ENCODE measurements at places on chromosomes 2 and 18.

DNA sequence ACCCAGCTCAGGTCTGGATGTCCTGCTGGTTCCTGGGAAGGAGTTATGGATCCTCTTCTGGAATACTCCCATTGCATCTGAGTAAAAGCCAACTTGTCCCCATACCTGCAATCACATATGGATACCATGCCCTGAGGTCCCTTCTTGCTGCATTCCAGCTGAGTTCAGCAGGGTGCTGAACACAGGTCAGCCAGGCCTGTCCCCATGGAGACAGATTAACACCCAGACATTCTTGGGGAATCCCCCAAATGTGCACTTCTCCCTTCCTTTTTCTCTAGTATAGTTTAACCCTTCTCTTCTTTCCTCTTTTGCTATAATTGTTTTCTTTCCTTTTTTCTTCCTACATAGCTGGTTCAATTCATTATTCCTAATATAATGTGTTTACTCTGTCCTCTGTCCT lies 799.6 kb upstream of the HS6ST1 start:
- DNase-seq, result no peak

DNA sequence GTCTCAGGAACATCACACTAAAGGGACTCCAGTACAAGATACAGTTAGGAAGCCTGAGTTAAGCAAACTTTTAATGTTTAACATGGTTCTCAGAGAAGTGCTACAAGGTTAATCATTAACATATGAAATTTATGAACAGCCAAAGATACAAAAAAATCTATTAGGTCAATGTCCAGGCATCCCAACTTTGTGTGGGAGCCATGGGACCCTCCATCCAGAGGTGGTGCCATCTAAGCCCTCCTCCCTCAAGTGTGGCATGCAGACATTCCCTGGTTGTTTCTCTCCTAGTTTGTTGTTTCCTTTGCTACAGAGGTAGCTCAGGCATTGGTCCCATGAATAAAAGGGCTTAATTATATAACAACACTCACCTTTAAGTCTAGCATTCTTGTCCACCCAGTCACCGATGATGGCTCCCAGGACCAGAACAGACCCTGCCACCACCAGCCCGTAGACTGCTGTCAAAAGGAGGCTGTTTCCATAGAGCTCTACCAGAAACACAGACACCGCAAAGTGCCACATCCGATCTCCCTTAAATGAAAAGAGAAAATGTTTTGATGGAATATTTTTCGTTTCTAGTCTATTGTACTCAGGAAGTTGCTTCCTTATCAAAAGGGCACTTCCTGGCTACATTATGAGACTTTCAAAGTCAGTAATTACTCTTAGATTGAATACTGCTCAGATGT lies 5.7 kb downstream of the SLC40A1 start:
- no peak for DNase-seq

GRCh38 chr18:59050661-59051057 lies 89.0 kb upstream of the SEC11C start:
- no peak for DNase-seq

DNA sequence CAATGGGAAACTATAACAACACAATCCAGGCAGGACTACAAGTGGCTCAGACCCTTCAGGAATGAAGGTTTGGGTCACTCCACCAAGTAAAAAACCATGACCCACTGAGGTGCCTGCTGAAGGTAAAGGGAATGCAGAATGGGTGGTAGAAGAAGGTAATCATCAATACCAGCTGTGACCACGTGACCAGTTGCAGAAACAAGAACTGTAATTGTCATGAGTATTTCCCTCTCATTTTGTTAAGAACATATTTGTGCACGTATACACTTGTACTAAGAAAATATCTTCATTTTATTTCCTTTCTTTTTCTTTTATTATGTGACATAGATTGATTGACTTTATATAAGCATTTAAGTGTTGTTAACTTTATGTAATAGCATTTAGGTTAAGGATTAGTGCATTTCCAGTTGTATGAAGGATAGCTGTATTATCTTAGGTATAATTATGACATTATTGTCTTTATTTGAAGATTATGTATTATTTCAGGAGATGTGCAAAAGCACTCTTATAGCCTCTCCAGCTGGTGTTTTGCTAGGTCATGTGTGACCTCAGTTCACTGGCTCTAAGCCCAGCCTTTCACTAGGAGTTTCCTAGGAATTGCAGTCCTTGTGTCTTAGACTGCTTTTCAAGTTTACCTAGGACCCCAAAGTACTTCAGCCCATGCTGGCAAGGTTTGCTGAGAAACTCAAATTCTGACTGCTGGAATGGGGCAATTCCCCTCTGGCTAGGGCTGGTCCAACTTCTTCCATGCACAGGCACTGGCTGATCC lies 125.7 kb upstream of the DPP10 start:
- no peak for DNase-seq

- DNase-seq, result no peak
These were observed 8.1 kb downstream of the SP9 start for GRCh38 chr2:174342686-174343342.

- DNase-seq, result no peak
These were observed 608 bp downstream of the PHOSPHO2 start for GRCh38 chr2:169694894-169695260.

DNA sequence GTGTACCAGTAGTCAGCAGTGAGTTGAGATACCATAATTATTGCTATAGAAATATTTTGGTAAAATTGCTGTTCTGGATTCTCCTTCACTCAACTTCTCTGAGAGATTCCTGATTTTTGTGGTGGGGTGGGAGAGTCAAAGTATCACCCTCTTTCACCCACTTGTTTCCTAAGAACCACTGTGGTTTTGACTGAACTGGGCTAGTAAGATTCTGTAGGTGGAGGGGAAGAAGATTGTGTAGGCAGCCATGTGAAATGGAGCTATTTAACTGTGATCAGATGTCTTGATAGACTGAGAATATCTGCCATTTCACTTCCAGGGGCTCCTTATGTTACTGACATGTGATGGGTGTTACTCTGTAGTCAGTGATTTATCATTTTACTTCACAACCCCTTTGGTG lies 45.3 kb downstream of the BIRC6 start:
- DNase-seq, result no peak

GRCh38 chr2:102062802-102063201 lies 71.0 kb downstream of the IL1R2 start:
- no peak for DNase-seq

- no peak for DNase-seq
These were observed 102.0 kb upstream of the TMEM200C start for GRCh38 chr18:5997361-5997760.

GRCh38 chr2:37590119-37590571 lies 81.3 kb downstream of the CDC42EP3 start:
- DNase-seq, result no peak

DNA sequence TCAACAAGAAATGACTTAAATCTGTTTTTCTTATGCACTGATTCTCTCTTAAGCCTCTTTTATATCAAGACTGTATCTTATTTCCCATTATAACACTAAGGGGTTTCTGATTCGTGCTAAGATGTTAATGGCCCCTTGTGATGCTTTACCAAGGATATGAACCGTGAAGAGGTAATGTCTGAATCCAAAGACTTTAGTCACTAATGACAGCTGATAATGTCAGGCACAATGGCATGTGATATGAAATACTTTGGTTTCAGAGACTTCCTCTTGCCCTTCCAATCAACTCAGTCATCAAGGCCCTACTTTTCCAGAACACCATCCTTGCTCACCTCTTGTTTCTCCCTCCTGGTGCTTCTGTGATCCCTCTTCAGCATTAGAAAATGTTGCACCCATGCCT lies 262.8 kb downstream of the KCNE4 start:
- DNase-seq, result no peak

GRCh38 chr2:131044757-131045150 lies 48.5 kb downstream of the FAM168B start:
- no peak for DNase-seq

GRCh38 chr2:224561234-224562005 lies 23.7 kb downstream of the CUL3 start:
- DNase-seq, result no peak

- DNase-seq, result no peak
These were observed 84.2 kb downstream of the IRS1 start for GRCh38 chr2:226715347-226715990.

GRCh38 chr2:239138610-239139009 lies 262.2 kb downstream of the HDAC4 start:
- DNase-seq, result no peak

GRCh38 chr2:156465573-156465972 lies 29.4 kb downstream of the GPD2 start:
- DNase-seq, result no peak

GRCh38 chr2:132282911-132283310 lies 121.2 kb upstream of the ANKRD30BL start:
- DNase-seq, result no peak

GRCh38 chr2:225013425-225014365 lies 28.6 kb downstream of the DOCK10 start:
- DNase-seq, result no peak

GRCh38 chr2:196125596-196125995 lies 45.8 kb downstream of the STK17B start:
- no peak for DNase-seq

DNA sequence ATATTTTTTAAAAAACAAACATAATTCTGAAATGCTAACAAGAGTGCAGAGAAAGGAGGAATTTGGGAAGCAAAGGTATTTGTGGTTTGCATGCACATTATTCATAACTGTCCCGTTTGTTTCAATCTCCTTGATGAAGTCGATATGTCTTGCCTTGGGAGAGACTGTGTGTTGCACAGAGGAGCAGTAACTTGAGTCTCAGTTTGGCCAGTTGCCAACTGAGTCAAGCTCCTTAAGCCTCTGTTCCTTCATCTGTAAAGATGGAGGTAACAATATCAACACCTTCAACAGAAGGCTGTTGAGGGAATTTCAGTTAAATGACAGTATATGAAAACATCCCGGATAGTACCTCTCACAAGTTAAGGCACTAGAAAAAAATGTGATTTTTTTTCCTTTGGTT lies 226.2 kb downstream of the ASXL3 start:
- DNase-seq, result no peak

GRCh38 chr2:177641331-177641730 lies 248.8 kb downstream of the AGPS start:
- no peak for DNase-seq

DNA sequence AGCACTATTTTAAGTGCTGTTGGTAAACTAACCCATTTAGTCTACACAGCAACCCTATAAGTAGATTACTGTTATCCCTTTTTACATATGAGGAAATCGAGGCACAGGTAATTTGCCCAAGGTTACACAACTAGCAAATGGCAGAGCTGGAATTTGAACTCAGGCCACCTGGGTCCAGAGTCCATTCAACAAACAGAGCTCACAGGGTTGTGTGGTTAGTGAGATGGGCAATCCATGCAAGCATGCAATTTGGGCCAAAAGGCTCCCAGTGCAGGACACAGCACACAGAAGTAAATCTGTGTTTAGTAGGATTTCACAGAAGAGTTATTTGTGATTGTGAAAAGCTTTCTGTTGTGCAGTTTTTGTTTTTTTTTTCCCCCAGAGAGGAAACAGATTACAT lies 187.8 kb upstream of the MSH6 start:
- no peak for DNase-seq

DNA sequence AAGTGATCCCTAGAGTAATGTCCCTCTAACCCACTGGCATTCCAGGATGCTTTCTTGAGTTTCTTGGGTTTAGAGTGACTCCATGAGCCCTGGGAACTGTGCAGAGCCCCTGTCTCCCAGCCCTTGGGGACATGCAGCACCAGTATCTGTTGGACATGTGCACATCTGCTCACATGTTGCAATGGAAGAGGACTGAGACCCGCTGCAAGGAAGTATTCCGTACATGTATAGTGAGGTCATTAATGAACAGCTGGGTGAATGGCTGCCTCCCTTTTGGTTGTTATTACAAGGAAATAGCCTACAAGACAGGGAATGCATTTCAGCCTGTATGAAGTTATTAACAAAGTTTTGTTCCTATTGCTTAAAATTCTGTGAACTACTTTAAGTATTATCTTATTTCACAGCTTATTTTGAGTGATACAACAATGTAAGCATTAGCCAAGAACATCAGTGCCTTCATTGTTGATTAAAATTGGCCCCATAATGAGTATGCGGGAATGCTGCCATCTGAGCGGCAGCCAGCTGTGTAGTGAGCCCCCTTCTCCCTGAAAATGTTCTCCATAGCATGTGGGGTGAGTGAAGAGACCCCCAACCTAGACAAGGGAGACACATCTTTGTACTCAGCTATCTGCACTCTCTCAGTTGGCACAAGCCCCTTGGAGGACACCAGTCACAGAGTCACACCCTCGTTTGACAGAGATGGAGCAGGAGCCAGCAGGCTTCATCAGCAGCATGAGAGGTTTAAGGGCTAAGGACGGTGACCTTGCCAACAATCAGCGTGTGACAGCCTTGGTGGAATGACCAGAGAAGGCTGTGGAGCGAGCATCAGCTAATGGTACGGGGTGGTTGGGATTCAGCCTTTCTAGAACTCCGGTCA lies 87.4 kb downstream of the FAM210A start:
- no peak for DNase-seq

- DNase-seq, result no peak
These were observed 65.3 kb downstream of the WDR75 start for GRCh38 chr2:189506514-189506976.

DNA sequence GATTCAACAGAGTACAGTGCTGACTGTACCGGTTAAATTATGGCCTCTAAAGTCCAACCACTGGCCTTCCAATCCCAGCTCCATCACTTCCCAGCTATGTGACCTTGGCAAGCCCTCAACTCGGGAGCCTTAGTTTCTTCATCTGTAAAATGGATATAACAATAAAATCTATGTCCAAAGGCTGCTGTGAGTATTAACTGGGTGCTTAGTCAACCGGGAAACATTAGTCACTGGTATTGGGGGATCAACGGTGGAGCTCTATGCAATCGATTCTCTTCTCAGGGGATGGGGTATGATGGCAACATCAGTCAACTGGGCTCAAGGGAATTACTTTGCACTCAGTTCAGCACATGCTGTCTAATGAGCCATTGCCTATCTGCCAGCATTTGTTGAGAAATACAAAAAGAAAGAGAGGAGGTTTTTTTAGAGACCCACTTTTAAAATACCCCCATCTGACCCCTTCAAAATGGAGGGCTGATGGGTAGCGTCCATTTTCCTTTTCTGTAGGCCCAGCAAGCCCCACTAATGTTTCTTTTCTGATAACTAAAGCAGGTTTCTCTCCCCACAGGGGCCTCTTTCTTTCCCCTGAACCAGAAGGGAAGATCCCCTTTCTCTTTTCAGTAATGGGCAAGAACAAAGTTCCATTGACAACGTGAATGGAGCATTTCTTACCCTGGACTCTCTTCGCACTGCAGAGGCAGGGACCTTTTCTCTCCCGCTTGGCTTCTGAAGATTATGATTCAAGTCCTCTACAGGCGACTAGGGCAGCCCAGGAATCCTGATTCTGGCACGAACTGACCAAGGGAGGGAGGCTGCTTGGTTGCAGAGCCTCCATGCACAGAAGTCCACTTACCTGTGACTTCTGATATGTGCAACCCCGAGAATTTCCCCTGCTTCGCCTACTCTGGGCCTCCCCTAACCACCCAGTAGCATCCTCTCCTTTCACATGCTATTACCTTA lies 8.7 kb upstream of the AGFG1 start:
- no peak for DNase-seq

- DNase-seq, result no peak
These were observed 79.9 kb upstream of the ITGB6 start for GRCh38 chr2:160279813-160280465.

- no peak for DNase-seq
These were observed 79.5 kb downstream of the EPHA4 start for GRCh38 chr2:221492636-221493035.
